Karpas-422 (cell line): ENCODE measurements at places on chromosomes 4 and X.

DNA sequence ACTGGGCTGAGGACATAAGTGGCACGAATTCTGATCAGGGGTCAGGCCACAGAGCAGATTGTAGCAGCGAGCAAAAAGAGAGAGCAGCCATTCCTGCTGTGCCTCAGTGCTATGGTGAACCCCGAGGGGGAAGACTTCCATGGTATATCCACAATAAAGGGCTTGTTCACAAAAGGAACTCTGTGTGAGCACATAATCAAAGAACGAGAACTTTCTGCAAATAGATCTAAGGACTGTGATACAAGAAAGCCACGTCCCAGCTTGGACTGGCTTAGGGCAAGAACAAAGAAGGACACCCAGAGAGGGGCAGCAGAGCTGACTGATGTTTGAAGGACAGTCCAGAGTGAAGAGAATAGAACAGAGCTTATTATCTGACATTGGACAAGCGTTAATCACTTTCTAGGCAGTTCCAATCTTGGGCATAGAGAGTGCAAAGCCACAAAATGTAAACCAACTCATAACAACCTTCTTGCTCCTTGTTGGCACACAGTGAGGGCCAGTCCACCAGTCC, 24.0 kb downstream of the PPEF2 start:
- no peak for DNase-seq

- DNase-seq = no peak
Observed at GRCh38 chr4:189364032-189364449, 576.6 kb upstream of the FRG1 start.

GRCh38 chr4:74311696-74312313, 3.5 kb downstream of the EPGN start:
- DNase-seq = peak; percentile 71

- no peak for DNase-seq
Observed at GRCh38 chr4:8009097-8009496, 69.4 kb upstream of the AFAP1 start.

DNA sequence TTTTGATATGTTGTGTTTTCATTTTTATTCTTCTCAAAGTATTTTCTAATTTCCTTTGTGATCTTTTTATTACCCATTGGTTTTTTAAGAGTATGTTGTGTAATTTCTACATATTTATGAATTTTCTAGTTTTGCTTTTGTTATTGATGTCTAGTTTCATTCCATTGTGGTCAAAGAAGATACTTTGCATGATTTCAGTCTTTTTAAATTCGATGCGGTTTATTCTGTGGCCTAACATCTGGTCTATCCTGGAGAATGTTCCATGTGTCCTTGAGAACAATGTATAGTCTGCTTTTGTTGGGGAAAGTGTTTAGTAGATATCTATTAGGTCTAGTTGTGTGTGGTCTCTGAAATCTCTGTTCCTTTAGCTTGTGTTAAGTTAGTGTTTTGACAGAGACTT, 46.2 kb downstream of the PPEF1 start:
- no peak for DNase-seq

GRCh38 chr4:4226606-4227438, at the start of gene OTOP1:
OTOP1 (minus strand) TSS chr4:4226929; CDS start chr4:4226864, 65 bp downstream.
- no peak for DNase-seq

GRCh38 chrX:123665197-123665596, 67.7 kb downstream of the THOC2 start:
- DNase-seq = no peak

GRCh38 chr4:2534904-2535375, 1.5 kb upstream of the FAM193A start:
- DNase-seq = no peak

DNA sequence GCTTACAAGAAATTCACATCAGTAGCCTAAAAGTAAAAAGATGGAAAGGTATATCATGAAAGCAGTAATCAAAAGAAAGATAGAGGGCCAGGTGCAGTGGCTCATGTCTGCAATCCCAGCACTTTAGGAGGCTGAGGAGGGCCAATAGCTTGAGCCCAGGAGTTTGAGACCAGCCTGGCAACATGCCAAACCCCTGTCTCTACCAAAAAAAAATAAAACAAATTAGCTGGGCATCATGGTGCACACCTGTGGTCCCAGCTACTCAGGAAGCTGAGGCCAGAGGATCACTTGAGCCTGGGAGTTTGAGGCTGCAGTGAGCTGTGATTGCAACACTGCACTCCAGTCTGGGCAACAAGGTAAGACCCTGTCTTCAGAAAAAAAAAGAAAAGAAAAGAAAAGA, 55.5 kb downstream of the GSPT2 start:
- DNase-seq = no peak

DNA sequence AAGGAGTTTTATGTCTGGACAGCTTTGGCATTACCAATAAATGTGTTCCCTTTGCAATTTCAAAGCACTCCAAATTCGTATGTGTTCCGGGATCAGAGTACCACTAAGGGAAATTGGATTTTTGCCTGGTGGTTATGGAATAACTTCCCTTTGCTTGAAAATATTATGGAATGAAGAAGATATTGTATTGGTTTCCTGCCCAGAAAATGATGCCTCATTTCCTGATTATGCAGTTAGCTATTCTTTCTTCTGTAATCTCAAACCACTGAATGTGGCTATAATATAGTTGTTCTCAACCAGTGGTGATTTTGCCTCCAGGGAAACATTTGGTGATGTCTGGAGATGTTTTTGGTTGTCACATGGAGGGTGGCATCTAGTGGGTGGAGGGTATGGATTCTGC, 142.9 kb downstream of the PCDH7 start:
- no peak for DNase-seq

- DNase-seq = no peak
Observed at GRCh38 chrX:150332023-150332422, 31.1 kb upstream of the MAMLD1 start.

- DNase-seq = no peak
Observed at GRCh38 chrX:37383313-37383712, 34.1 kb downstream of the PRRG1 start.

DNA sequence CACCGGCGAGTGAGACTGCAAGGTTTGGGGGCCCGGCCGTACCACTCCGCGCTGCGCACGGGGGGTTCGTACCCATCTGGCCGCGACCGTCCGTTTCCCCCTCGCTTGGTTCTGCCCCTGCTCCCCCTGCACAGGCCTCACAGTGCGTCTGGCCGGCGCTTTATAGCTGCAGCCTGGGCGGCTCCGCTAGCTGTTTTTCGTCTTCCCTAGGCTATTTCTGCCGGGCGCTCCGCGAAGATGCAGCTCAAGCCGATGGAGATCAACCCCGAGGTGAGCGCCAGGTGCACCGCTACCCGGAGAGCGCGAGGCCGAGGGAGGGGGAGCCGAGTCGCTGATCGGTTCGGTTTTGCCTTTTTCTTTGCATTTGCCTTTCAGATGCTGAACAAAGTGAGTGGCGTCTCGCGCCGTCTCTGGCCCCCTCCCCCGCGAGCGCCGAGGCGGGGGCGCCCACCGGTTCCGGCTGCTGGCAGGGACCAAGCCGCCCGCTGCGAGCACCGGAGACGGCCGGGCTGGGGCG, at the start of gene UCHL1:
TSS of gene UCHL1 (plus strand) at position 189 of the 517 bp plus-strand sequence. CDS start at position 238, 49 bp downstream.
- DNase-seq = no peak

- no peak for DNase-seq
Observed at GRCh38 chrX:39752815-39753214, 344.9 kb downstream of the BCOR start.

DNA sequence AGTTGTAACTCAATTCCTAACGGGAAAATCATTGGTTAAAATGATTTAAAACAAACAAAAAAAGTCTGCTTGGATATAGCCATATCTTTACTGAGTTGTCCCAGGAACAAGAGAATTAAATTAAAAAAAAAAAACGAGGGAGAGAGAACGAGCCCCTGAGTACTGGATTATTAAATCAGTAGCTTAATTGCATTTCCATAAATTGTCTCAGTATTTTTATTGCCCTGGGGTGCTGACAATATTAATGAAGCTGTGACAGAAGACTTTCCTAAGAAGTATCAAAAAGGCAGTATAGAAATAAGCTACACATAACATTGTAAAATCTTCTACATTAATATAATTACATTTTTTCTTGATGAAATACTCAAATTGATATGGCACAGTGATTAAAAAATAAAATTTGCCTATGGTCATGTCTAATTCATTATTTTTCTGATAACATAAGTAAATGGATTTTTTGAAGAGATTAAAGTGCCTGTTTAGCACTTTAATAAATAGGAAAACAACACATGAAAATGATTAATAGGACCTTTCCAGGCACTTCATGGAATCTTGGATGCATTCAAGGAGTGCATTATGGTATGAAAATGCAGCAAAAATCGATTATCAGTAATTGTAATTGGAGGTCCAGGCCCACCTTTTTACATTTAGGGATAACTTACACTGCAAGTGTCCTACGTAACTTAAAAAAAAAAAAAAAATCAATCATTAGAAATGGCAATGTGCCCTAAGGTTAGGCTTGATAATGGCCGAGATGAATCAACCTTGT, 2233.4 kb downstream of the ARAP2 start:
- DNase-seq = no peak

DNA sequence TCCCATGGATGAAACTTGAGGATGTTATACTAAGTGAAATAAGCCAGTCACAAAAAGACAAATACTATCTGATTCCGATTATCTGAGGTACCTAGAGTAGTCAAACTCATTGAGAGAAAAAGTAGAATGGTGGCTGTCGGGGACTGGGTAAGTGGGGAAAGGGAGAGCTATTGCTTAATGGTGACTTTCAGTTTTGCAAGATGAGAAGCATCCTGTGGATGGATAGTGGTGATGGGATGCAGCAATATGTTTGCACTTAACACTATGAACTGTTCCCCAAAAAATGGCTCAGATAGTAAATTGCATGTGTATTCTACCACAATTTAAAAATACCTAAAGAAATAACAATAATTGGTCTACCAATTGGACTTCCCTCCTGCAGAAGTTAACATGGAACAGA, 181.5 kb downstream of the SHROOM3 start:
- DNase-seq = no peak

- DNase-seq = peak; percentile 62
Observed at GRCh38 chr4:185211035-185211434, 1.6 kb downstream of the SNX25 start.

GRCh38 chr4:47390428-47391125, 72.9 kb downstream of the COMMD8 start:
- no peak for DNase-seq

- no peak for DNase-seq
Observed at GRCh38 chrX:101958139-101958538, 26.3 kb upstream of the ZMAT1 start.

DNA sequence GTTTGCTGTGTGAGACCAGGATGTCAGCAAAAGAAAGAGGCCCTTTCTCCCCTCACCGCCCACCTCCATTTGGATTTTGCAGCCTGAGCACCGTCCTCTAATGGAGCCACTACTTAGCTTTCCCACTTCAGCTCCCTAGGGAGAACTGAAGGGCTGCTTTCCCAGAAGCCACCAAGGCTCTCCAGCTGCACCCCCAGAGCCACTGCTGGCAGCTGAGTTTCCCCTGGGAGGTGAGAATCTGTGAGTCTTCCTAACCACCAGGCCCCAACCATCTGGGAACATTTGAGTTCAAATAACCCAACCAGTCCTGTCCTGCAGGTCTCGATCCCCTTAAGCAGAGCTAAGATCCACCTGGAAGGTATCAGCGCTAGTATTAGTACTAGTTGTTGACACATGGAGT, 173.1 kb upstream of the USP9X start:
- DNase-seq = no peak

DNA sequence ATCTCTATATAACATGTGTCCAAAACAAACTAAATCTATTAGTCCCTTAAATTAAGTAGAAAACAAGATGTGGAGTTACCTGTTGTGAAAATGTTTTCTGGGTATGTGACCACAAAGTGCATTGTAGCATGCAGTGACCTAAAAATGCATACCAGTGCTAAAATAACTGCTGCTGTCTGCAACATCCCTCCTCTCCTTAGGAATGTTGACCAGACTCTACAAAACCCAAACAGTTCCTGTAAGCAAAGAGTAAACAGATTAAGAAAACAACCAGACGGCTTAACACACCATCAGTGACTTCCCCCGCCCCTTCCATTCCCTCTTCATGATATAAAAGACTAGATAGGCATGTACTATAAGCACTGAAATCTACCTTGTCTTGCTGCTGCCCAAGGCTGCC, 15.8 kb upstream of the RAB33B start:
- no peak for DNase-seq

GRCh38 chr4:2510351-2511259, 25.8 kb upstream of the FAM193A start:
- DNase-seq = no peak

DNA sequence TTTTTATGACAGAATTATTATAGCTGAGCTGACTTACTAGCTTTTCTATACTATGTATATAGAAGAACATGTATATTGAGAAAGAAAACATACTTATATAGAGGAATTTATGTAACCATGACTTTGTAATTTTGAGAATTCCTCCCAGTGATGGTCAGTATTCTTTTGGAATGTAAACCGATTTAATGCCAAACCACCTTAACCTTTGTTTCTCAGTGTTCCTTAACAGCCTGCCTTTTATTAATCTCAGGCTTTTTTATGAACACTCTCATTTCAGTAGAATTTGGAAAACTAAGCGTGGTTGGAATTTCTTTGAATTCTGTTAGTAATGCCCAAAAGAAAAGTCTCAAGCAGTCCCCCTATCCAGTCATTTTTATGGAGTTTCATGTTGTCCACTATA, 47.0 kb downstream of the MOSPD2 start:
- DNase-seq = no peak

DNA sequence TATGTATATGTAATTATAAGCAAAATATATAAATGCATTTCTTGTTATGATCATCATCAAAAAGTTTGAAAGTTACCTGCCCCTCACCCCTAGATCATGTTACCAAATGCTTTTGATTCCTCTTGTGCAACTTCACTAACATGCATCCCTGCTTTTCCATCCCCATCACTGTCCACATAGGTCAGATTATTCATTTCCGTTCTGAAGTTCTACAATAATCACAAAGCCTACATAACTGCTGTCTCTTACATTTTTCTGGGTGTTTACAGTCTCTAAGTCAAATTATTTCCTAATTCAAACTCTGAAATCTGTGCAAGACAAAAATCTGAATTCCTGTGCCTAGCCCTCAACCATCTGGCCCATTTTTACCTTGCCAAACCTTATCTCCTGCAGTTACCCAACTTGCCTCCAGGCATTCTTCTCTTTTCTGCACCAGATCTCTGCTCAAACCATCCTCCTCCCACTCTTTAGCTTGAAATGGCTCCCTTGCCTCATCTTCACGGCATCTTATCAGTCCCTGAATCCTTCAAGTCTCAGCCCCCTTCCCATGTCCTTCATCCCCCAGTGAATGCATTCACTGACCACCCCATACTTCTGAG, 42.4 kb upstream of the SLC39A8 start:
- no peak for DNase-seq

DNA sequence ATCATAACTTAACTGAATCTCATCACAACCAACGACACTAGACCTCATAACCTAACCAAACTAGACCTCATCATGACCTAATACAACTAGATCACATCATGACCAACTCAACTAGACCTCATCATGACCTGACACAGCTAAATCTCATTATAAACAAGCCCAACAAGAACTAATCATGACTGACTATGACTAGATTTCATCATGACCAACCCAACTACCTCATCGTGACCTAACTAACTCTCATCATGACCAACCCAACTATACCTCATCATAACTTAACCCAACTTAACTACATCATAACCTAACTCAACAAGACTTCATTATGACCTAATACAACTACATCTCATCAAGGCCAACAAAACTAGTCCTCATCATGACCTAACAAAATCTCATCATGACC, 86.8 kb downstream of the DHRSX start:
- no peak for DNase-seq
